ENCODE measurements at places on chromosomes 1 and 21.

DNA sequence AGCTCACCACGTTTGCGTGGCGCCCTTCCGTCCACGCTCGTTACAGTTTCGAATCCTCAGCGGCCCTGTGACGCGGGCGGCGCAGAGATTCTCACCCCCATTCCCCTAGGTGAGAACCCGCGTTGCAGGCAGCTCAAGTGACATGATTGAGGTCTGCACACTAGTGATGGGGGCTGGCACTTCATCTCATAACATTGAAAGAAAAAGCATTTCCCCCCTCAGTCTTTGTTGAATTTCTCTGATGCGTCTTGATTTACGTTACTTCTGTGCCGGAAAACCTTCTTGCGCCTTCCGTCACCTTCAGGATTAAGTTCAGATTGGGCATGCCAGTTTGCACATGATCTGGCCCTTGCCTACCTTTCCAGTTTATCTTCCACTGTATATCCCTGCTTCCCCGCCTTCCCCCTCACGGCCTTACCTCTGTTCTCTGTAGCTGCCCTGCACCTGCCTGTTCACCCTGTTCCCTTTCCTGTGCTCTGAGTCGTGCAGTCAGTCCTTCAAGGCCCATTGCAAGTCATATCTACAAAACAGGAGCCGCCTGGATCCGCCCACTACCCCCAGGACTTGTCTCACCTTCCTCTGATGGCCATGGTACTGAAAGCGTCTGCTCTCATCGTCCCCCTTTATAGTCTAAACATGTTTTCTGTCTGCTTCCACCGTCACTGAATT lies 1.1 kb downstream of the CTPS1 start:
- DNase-seq: no peak

- no peak for DNase-seq
Measured at GRCh38 chr1:24308365-24309015, 10.7 kb upstream of the GRHL3 start.

DNA sequence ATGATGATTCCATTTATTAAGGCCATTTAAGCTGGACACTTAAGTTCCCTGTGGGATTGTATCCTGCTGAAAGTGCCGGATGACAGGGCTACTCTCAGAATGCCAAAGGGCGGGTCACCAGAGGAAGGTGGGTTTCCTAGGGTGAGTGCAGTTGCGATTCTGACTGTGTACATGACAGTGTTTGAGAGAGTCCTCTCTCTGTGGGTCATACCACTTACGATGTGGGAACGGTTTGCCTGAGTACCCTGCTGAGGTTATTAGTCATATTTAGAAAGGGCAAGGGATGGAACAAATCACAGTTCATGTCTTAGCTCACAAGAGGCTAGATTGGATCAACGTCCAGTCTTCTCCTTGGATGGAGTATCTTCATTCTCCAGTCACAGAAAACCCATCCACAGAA lies 461.9 kb downstream of the CAMTA1 start:
- DNase-seq: no peak

GRCh38 chr21:37199057-37199924 lies 67.8 kb downstream of the VPS26C start:
- DNase-seq: no peak

DNA sequence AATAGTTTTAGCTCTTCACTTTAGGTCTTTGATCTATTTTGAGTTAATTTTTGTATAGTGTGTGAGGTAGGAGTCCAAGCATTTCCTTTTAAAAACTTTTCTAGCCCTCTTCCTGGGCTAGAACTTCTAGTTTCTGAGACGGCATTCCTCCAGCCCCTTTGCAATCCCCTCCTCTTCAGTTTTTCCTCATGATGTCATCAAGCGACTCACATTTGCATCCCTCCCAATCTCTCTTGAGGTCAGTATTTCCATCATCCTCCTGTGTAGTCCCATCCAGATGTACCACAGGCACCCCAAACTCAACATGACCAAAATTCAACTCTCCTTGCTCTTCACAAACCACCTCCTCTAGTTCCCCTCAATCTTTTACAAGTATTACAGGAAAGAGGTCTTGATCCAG lies 10.7 kb downstream of the HMGN2 start:
- DNase-seq: no peak

GRCh38 chr1:183651612-183652011 lies 1.5 kb downstream of the APOBEC4 start:
- no peak for DNase-seq

- DNase-seq: no peak
Measured at GRCh38 chr21:42140196-42140934, 69.2 kb downstream of the UMODL1 start.

- no peak for DNase-seq
Measured at GRCh38 chr1:193322211-193322610, 135.8 kb upstream of the B3GALT2 start.
